HFFc6 (cell line): ENCODE measurements at places on chromosomes 7 and 10.

GRCh38 chr10:109178591-109178990 is 744.7 kb downstream of the XPNPEP1 start:
- DNase-seq, result no peak

DNA sequence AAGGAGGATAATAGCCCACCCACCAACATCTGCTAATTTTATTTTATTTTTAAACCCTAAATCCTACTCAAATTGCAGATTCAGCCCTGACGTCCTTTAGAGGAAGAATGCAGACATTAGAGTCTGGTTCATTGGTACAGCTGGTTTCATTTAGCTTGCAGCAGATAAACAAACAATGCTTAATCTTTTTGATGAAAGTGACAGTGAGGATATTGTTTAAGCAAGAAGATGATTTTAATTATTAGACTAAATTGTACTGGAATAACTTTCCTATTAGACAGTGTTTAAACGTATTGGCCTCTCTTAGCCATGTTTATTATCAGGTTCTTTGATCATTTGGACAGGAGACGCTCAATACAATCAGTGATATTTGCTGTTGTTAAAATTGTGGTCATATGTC is 164.8 kb downstream of the CDK14 start:
- no peak for DNase-seq

GRCh38 chr7:150845421-150845861 is 6.9 kb upstream of the AOC1 start:
- DNase-seq, result no peak

DNA sequence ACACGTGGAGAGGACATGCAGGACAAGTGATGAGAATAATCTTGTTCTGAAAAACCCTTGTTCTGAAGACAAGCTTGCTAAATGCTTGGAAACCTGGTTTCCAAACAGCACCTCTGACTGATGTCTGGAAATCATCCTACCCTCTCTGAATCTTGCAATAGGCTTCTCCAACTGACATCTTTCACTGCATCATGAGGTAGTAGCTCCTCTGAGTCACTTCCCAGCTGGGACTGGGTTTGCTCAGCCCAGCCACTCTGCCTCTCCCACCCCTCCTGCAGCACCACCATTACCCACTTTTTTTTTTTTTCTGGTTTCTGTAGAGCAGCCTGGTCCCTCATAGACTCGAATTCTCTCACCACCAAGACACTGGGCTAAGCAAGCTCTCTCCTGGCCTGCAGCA is 919.8 kb downstream of the GRID1 start:
- no peak for DNase-seq

DNA sequence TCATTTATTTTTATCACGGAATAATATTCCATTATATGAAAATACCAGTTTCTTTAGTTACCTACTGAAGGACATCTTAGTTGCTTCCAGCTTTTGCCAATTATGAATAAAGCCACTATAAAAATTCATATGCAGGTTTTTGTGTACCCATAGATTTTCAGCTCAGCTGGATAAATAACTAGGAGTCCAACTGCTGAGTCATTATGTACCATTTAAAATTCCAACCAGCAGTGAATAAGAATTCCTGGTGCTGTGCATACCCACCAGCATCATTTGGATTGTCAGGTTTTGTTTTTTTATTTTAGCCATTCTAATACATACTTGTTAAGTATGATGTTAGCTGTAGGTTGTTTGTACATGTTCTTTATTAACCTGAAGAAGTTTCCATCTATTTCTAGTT is 14.5 kb downstream of the FAM24B start:
- peak; percentile 45 for DNase-seq

DNA sequence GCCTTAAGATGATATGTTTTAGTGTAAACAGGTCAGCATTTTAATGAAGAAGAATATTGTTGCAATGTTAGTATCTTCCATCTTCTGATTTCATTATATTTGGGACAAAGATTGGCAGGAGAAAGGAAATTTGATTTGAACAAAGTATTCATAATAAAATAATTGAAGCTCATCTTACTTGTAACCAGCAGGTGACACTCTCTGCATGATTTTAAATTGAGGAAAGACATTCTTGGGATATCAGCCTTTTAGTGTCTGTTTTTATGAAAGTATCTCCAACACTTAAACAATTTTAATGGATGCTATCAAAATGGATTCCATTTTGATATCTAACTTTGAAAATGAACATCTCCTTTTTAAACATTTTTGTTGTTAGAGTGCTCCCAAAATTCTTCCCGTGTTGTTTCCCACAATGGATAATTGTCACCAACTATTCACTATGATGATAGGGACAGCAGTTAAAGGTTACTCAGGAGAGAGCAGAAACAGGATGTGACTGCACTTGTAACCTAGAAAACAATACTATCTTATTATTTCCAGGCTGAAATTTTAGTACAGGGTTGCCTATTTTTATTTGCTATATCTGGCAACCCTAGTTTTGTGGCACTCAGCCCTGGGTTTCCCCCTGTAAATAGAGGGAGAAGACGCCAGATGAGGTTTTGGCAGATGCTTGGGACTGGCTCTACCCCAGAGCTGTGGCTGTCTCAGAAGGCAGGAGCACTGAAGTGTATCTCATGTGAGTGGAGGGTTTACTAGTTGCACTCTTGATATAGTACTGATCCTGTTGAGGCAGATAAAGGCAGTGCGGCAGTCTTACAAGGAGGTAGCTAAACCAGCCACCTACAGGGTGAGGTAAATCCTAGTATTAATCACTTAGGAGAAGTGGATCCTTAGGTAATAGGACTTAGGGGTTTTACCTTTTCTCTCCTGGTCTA is 31.0 kb upstream of the ABCB4 start:
- peak; percentile 11 for DNase-seq

DNA sequence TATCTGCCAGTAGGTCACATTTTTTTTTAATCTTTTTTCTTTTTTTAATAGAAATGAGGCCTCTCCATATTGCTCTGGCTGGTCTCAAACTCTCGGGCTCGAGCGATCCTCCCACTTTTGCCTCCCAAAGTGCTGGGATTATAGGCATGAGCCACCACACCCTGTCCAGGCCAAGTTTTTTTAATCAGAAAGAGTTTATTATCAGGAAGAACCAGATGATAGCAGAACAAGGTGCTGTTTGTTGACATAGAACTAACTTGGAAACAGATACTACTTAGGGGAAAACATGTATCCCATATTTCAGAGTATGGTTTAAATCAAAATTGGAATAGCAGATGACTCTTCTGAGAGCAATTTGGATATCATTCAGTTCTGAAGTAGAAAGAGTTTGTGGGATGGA is 118.6 kb downstream of the NRF1 start:
- DNase-seq, result no peak

- DNase-seq, result peak; percentile 85
These were observed 91.9 kb upstream of the MBL2 start for GRCh38 chr10:52864201-52865106.

DNA sequence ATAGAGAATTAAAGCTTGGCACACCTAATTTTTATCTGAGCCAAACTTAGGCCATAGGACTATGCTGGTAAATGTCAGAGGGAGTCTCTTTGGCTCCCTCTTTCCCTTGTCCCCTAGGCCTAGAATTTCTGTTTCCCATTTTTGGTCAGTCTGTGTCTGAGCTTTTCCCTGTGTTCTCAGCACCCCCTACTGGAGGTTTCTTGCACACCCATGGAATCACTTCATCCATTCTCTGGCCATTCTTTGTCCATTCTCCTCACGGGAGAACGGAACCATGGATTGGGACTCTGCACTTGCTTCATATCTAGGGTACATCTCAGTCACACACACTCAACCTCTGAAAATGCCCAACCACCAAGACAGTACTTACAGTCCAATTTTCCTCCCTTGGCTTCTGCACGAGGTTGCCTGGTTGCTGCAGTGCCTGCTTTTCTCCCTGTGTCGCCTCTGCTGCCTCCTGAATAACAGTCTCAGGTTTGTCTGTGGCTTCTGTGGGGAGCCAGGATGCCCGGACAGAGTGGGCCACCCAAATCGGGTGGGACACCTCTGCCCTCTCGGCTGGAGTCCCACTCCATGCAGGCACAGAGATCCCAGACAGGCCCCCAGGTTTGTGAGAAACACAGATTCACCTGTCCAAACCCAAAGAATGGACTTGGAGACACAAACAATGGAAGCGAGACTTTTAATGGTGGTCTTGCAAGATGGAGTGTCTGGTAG is 35.1 kb upstream of the DNAH11 start:
- DNase-seq, result peak; percentile 39

DNA sequence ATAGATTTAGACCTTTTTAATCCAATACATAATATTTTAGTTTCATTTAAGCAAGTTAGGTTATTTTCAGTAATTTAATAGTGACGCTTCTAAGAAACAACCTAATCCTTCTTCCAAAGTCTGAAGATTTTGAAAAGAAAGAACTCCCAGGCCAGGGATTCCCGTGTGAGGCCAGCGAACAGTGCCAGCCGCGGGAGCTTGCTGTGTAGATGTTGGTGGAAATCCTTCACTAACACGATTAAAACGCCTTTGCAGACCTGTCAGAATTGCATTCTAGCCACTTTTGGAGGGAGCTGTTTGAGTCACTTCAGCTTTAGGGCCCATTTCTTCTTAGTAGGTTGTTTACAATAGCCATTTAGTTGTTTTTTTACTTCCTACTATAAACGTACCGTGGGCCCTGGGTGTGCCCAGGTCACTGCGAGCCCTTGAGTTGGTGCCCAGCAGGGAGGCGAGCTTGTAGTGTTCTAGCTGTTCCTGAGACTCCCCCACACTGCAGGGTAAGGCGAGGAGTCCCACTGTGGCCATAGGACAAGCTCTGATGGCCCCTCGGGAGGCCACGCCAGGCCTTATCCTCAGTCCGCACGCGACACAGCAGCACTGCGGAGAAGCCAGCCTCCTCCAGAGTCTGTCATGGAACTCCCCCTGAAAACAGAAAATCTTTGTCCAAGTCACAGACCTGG is 32.3 kb downstream of the PPP2R2D start:
- DNase-seq, result no peak

- DNase-seq, result no peak
These were observed 22.8 kb upstream of the LANCL2 start for GRCh38 chr7:55342216-55342871.
